ENCODE measurements at places on chromosomes 6 and 20. TPM values are rescaled to one million over a fixed set of nuclear protein-coding genes. Genes with fewer than 3 reads are reported as not detected.

Gene SCRT2
- polyA plus RNA-seq: not detected

Gene TEAD3
- 0.09 TPM for polyA plus RNA-seq

Gene TRIM40
- not detected for polyA plus RNA-seq

Gene DPPA5
- polyA plus RNA-seq: not detected

Gene MCHR2
- polyA plus RNA-seq: not detected

Gene PI16
- polyA plus RNA-seq: not detected

Gene CDC5L
- 19.3 TPM for polyA plus RNA-seq

Gene C6orf47
- 17.3 TPM for polyA plus RNA-seq

Gene DLL1
- 0.12 TPM for polyA plus RNA-seq

Gene STMND1
- 0.15 TPM for polyA plus RNA-seq

Gene WFDC12
- polyA plus RNA-seq: not detected

Gene MYH7B
- 0.19 TPM for polyA plus RNA-seq

Gene CTAGE9
- not detected for polyA plus RNA-seq

Gene FERMT1
- polyA plus RNA-seq: 0.29 TPM

Gene DLK2
- polyA plus RNA-seq: 0.40 TPM

Gene HMGN4
- 93.5 TPM for polyA plus RNA-seq

Gene GSTA3
- polyA plus RNA-seq: not detected

Gene BCAS4
- 132 TPM for polyA plus RNA-seq

Gene CDH4
- not detected for polyA plus RNA-seq

Gene KCNB1
- polyA plus RNA-seq: not detected

Gene TRIM10
- not detected for polyA plus RNA-seq

Gene PAK5
- polyA plus RNA-seq: not detected

Gene MAPK13
- 46.6 TPM for polyA plus RNA-seq

Gene SOX4
- polyA plus RNA-seq: 30.2 TPM

Gene STK4
- polyA plus RNA-seq: 140 TPM

Data from GM12878 (cell line).